PC-9 (cell line): ENCODE measurements at places on chromosomes 5 and 9. TPM values are rescaled to one million over a fixed set of nuclear protein-coding genes. Genes with fewer than 3 reads are reported as not detected.
A peak's percentile ranks its signal among the peaks of the same experiment; 100 is the strongest.

The ANKRD34B gene
- total RNA-seq = 0.15 and 0.26 TPM in 2 replicates

The SLC36A2 gene
- not detected in 2 replicates for total RNA-seq

The C7 gene
- total RNA-seq = not detected in 2 replicates

The FOXD4L5 gene
- total RNA-seq = 0.37 and 0.40 TPM in 2 replicates

The CTNND2 gene
- total RNA-seq = not detected in 2 replicates

The KIF4B gene
- total RNA-seq = 0.13 TPM in 1 of 2 replicates, not detected in the other

The LTC4S gene
- total RNA-seq = 9.7 and 14.4 TPM in 2 replicates

The HINT1 gene
- total RNA-seq = 210 and 262 TPM in 2 replicates

The BTNL8 gene
- total RNA-seq = not detected in 2 replicates

The NHP2 gene
- total RNA-seq = 221 and 229 TPM in 2 replicates

The IL9 gene
- not detected in 2 replicates for total RNA-seq

The OLFML2A gene
- total RNA-seq = 5.7 and 9.0 TPM in 2 replicates

The FAT2 gene
- 0.28 and 0.48 TPM in 2 replicates for total RNA-seq

The TSLP gene
- total RNA-seq = not detected in 2 replicates

The MARCHF11 gene
- total RNA-seq = not detected in 2 replicates

The TOMM5 gene
- 60.0 and 78.2 TPM in 2 replicates for total RNA-seq

The CREBRF gene
- 16.9 and 21.9 TPM in 2 replicates for total RNA-seq

DNA sequence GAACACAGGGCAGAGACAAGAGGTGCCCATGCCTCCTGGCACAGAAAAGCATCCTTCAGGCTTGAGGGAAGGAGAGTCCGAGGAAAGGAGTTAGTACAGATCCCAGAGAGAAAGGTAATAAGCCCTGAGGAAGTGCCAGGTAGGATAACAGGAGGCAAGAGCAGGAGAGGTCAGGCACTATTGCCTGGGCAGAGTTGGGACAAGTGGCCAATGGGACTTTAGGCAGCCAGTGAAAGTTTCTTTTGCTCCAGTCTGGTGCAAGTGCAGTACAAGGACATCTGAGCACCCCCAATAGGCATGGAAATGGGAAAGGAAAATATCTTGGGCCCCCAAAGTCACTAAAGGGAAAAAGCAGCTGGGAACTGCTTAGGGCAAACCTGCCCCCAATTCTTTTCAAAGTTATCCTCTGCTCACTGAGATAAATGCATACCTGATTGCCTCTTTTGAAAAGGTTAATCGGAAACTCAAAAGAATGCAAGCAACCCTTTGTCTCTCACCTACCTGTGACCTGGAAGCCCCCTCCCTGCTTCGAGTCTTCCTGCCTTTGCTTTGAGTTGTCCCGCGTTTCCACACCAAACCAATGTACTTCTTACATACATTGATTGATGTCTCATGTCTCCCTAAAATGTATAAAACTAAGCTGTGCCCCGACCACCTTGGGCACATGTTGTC, 46.5 kb downstream of the ELOVL7 start:
- no peak for DNase-seq

- no peak for DNase-seq
Measured at GRCh38 chr9:19371942-19372341, 8.1 kb downstream of the RPS6 start.

GRCh38 chr5:112208699-112209615, 210.1 kb downstream of the EPB41L4A start:
- DNase-seq = no peak

- no peak for DNase-seq
Measured at GRCh38 chr9:91802391-91802790, 147.6 kb downstream of the ROR2 start.

- no peak for DNase-seq
Measured at GRCh38 chr9:4678679-4679267, 596 bp upstream of the CDC37L1 start.

DNA sequence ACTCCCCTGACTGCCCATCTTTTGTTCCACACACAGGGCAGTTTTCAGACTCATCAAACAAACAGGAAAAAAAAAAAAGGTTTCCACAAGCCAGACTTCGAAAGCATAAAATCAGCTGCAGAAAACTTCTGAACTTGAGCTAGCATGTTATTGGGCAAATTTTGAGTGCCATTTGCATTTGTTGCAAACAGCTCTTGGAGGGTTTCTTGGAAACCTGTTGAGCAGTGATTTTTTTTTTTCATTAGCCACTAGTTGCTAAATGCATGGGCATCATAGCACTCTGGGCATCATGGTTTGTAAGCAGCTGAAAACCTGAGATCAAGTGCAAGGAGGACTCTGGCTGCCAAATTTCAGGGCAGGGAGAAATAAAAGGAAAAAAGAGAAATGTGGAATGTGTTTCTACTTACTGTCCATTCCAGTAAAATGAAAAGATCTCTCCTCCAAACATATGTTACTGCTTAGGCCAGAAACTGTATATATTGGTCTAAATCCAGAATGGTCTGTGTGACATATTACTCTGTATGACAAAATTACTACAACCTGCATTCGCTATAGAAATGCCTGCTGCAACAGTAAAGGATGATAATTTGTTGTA, 85.2 kb upstream of the SMIM23 start:
- no peak for DNase-seq

DNA sequence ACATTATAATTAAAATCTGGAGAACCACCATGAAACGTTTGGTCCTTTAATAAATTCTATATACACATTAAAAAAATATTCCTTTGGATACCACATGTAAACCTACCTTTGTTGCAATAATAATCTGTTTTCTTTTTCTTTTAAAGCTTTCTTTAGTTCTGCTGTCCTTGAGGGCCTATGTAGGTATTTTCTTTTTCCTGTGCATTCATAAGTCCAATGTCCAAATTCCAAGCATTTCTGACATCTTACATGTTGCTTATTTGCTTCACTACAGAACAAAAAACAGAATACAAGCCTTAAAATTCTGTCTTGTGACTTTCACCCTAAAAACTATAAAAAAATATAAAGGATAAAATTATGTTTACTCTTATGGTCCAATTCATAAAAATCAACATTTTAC, 19.7 kb downstream of the ZCCHC10 start:
- DNase-seq = no peak

DNA sequence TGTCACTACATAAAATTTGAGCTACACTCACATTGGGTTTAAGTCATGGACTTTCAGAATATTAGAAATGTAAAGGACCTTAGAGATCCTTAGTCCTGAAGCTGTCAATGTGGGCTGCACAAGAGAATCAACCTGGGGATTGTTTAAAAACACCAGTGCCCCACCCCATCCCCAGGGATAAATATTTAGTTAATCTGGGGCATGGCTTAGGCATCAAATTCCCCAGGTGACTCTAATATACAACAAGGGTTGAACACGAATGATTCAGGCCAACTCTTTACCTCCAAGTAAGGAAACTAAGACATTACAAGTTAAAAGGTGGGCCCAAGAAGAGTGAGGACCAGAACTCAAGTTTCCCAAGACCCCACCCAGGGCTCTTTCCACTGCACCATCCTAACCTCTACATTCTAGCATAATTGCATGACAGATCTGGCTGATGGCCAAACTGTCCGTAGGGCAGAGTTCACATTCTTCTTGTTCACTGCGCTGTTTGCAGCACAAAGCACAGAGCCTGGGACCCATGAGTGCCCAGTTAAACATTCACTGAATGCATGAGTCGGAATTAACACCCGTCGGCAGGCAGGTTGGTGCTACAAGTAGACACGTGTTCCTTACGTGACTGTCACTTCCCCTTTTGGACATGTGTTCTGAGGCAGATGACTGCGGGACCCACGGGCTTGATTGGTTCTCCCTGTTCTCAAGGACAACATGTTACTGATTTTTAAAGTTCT, 25.2 kb downstream of the CYFIP2 start:
- DNase-seq = no peak

DNA sequence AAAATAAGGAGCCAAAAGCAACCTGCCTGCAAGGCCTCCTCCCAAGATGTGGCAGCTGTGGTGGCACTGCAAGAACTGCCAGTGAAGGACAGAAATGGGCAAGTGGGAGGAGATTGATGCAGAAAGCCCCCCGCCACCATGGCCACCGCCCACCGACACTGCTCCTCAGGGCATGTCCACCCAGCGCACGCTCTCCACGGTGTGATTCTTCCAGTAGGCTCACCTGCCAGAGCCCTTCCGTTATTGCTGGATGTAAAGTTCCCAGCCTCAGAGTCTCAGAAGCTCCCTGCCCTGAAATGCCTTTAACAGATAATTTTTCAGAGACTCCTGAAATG, 155.2 kb upstream of the PHYKPL start:
- DNase-seq = no peak

- DNase-seq = peak; percentile 41
Measured at GRCh38 chr5:52786949-52787599, 642 bp upstream of the ITGA1 start.

DNA sequence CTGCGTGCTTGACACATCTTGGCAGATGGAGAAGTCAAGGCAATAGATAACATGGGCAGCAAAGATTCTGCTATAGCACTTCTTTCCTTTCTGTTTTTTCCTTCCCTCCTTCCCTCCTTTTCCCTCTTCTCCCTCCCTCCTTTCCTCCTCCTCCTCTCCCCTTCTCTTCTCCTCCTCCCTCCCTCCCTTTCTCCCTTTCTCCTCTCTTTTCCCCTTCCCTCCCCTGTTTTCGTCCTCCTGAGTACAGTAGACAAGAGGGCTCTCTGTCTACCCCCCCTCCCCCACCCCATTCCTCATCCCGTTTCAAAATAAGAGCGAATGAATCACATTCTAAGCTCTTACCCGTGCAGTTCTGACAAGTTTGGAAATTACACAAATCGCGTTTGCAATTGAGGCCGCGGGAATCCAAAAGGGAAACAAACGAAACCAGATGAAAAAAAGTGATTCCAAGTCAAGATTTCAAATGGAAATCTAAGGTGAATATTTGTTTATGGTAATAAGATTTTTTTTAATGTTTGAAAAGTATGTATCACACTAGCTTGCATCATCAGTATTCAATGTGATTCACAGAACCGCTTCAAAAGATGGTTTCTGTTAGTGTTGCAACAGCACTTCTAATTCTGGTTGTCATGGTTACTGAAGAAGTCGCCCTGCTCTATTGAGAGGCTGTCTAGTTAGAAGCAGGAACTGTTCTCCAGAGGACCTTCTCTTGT, 1.3 kb downstream of the NIM1K start:
- DNase-seq = peak; percentile 92

GRCh38 chr5:52920929-52921328, 68.2 kb upstream of the ITGA2 start:
- no peak for DNase-seq

- no peak for DNase-seq
Measured at GRCh38 chr9:132610661-132611060, 28.3 kb downstream of the BARHL1 start.

DNA sequence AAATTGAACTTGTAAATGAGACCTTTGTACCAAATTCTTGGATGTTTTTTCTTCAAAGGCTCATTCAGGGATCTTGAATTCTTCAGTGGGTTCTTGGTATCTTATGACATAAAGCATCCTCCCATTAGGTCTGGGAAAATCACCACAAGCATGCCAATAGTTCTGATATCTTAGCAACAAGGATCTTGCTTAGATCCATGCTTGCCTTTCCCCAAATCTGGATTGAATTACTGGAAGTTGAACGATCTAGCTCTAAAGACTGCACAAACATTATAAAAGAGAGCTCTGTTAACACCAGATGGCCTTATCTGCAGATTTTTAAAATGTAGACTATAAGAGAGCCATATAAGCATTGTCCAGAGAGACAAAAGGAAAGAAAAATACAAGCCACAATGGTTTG, 266.3 kb downstream of the RAB3C start:
- DNase-seq = no peak

DNA sequence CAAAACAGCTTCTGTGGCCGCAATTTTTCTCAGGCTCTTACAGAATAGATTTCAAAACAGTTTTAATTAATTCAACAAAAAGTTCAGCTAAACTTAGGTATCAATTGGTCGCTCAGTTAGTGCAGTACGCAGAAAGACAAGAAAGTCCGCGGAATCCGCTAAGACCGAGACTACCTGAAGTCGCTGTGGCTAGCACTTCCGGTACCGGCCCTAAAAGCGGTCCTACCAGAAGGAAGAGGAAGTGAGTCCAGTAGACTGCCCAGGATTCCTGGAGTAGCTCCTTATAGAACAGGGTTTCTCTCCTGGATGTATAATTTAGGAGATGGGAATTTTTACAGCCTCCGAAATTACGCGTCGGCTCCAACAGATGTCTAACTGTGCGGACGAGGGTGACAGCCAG, 16.6 kb upstream of the PCDHB2 start:
- no peak for DNase-seq

GRCh38 chr9:18189871-18190670, 283.9 kb upstream of the ADAMTSL1 start:
- no peak for DNase-seq

- no peak for DNase-seq
Measured at GRCh38 chr5:142107736-142108431, 695 bp upstream of the NDFIP1 start.

DNA sequence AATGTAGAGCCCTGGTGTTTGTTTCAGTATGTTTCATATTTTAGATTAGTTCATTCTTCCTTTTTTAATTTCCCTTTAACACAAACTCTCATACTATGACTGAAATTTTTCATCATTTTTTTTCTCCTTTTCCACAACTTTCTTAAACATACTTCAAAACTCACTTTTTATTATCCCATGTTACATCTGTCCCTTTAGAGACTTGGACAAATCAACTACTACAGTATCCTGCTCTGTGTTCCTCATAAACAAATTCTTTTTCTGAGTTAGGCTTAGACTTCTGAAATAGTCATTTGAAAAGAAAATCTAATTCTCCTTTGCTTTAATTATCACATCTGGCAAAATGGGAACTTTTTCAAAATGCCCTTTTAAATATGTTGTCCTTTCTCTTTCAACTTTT, 15.3 kb downstream of the MATR3 start:
- no peak for DNase-seq

GRCh38 chr9:77981332-77981731, 50.3 kb downstream of the GNAQ start:
- DNase-seq = peak; percentile 80

- peak; percentile 29 for DNase-seq
Measured at GRCh38 chr5:176535101-176535663, 2.0 kb downstream of the RNF44 start.

DNA sequence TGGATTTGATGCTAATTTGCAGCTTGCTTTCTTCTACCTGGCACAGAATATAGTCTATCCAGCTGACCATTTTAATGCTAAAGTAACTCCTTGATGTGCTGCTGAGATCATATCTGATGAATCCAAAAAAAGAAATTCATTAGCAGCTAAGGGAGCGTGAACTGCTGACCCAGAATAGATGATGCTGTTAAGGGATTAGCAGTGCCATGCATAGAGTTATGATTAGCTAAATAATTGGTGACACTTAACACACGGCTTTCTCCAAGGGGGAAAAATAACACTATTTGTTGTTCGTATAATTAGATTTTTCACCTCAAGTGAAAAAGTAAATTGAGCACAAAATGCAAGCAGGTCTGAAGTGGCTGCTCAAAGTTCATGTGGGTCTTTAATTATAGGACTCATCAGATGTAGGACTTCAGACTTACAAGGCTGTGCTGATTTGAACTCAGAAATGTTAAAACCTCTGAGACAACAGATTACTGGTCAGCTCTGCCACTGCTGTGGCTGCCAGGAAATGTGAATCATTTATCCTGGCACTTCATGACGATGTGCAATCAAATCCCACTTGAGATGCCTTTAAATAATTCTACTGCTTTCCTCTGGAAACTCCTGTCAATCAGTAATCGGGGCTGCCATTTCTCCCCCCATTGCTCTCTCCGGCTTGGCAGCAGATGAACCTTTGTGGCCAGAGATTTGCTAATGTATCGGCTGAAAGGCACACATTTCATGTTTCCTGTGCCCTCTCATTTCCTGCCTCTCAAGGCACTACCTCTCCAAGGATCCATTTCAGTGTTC, 291.6 kb upstream of the C9orf72 start:
- DNase-seq = no peak

- no peak for DNase-seq
Measured at GRCh38 chr9:33140401-33141360, 26.5 kb downstream of the B4GALT1 start.

GRCh38 chr5:45417285-45417998, 278.7 kb downstream of the HCN1 start:
- DNase-seq = no peak
